Activated CD8-positive, alpha-beta memory T cell treated with anti-CD3 and anti-CD28 coated beads for 24 hours (primary cell): ENCODE measurements at places on chromosomes 6 and 20.

DNA sequence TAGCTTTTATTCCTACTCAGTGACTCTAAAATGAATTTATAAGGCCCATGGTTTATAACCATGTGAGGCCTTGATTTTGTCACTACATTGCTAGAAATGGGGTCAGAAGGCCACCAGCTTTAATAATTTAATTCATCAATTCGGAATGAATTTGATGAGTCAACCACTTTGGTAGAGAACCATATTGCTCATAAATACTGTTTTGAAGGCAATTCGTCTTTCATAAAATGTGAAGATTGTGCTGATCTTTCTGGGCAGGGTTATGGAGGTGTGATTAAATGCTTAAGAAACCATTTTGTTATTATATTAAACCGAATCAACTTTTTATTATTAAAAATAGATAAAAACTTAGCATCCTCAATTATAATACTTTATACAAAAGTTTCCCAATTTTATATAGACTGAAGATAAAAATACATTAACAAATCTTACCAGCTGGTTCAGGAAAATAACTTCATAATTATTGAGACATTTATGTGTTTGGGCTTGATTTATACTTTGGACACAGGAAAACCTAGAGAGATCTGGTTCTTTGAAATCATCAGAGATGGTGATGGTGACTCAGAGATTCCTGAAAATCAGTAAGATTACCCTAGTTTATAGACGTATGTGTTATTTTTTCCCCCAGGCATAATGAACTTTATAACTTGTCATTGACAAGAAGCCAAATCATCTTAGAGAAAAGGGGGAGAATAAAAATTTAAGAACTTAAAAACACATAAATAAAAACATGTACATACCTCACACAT, 10.6 kb downstream of the HCRTR2 start:
- DNase-seq = no peak

- DNase-seq = no peak
Observed at GRCh38 chr6:68040312-68040778, 594.7 kb upstream of the ADGRB3 start.

GRCh38 chr20:14717134-14717999, 380.0 kb upstream of the FLRT3 start:
- DNase-seq = no peak

DNA sequence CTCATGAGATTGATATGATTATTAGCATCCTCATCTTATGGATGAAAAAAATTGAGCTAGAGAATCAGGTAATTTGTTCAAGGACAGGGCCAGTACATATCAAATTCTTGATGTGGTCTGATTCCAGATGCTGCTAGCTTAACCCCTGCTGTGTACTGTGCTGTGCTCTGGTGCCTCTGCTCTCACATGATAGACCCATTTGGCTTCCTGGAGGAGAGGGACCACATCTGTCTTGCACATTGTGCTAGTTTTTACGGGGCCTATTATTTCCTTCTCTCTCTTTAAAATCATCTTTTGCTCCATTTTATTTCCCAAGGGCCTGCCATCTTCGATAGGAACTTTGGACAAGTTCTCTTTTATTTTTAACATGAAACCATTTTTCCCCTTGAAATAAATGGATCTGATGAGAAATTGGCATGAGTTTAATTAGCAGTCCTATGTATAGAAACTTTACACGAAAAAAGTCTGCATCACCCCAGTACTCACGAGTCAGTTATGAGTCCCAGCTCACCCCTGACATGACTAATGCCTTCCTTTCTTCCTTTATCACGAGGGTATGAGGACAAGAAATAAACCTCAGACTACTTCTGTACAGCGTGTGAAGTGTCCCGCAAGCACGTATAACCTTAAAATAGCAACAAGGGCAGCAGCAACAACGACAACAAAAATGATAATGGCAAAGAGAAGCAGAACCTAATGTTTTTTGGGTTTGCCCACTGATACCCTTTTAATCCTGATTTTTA, 26.5 kb downstream of the CD109 start:
- no peak for DNase-seq

GRCh38 chr6:105886066-105886813, 199.9 kb upstream of the PRDM1 start:
- no peak for DNase-seq

DNA sequence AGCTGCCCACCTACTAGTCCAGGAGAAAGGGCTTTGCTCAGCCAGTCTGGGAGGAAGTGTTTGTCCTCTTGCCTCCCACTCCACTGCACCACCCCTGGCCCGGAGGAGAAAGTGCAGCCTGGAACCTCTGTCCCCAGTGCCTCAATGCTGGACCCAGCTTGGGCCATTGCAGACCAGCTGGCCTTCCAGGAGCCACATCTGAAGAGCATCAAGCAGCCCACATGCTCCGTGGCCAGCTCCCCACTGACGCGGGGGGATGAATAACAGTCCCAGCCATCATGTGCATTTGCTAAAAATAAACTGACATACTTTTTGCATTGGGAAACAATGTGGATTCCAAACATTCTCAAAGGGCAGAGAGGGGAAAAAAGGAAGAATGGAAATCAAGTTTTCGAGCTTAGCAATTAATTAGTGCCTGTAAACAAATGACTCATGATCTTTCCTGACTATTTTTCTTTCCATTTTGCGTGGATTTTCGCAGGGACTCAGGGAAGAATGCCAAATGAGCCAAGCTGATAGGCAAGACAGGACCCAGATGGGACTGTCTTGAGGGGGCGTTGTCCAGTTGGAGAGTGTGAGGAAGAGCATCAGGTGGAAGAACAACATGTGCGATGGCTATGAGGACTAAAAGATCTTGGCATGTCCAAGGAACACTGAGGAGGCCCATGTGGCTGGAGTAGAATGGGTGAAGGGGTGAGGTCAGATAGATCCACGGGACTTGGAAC, 34.1 kb downstream of the CEBPB start:
- no peak for DNase-seq
